HFFc6 (cell line): ENCODE measurements at places on chromosomes 3 and 15. TPM values are rescaled to one million over a fixed set of nuclear protein-coding genes. Genes with fewer than 3 reads are reported as not detected.

MKRN2OS gene
- total RNA-seq, result not detected in 3 replicates

ITPKA gene
- total RNA-seq, result 1.3 to 2.3 TPM (median 2.2 TPM) in 3 replicates

ADAMTSL3 gene
- total RNA-seq, result not detected in 3 replicates

SH2D7 gene
- not detected in 3 replicates for total RNA-seq

DNA sequence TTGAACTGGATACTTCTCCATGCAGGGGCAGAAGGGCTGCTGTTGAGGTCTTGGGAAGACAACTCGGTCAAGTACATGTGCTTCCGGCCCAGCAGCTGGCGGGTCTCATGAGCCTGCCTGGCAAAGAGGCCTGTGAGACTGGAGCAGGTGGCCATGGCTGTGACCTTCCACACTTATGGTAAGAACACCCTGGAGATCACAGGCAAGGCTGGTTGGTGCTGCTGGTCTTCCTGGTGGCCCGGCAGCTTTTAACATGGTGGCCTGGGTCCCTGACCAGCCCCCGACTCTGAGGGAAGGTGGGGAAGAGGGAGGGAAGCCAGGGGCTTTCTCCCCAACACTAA, 15.4 kb downstream of the CHRD start:
- DNase-seq, result no peak

PPP1R14D gene
- total RNA-seq, result not detected in 3 replicates
